ENCODE measurements at places on chromosomes 11 and 22.

GRCh38 chr11:131908316-131908715 lies 537.9 kb downstream of the NTM start:
- no peak for DNase-seq

GRCh38 chr11:7281079-7281478 lies 29.4 kb downstream of the SYT9 start:
- no peak for DNase-seq

DNA sequence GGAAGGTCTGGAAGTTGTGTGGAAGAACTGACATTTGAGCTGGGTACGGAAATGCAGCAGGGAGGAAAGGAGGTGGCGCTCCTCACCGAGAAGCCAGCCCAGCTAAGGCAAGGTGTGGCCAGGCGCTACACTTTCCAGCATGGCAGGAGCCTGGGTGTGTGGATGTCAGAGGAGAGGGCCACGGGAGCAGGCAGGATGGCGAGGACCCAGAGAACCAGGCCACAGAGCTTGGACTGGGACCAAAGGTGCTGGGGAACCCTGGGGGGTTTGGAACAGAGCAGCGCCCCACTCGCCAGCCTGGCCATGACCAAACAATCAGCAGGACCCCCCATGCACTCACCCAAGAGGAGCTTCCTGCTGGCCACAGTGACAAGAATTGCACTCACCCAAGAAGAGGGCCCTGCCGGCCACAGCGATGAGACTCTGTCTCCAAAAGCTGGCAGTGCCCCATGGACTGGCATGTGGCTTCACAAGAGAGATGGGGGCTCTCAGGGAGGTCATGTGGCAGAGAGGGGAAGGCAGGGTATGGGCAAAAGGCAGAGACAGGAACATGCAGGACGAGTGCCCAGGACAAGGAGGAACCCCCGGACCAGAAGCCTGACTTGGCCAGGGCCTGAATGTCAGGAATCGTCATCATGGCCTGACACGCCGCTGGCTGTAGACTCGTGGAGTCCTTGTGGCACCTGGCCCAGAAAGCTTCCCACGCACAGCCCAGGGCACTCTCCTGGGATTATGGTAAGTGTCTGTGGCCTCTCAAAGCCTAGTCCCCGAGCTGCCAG lies 45.4 kb downstream of the IGF2 start:
- DNase-seq = peak; percentile 66

GRCh38 chr11:84256618-84257017 lies 970.5 kb upstream of the CCDC90B start:
- no peak for DNase-seq

- peak; percentile 79 for DNase-seq
Observed at GRCh38 chr11:71080239-71081097, 171.9 kb downstream of the SHANK2 start.

- DNase-seq = no peak
Observed at GRCh38 chr11:7689239-7689638, 15.9 kb upstream of the CYB5R2 start.

GRCh38 chr11:8221046-8221723 lies 42.5 kb downstream of the LMO1 start:
- peak; percentile 2 for DNase-seq

DNA sequence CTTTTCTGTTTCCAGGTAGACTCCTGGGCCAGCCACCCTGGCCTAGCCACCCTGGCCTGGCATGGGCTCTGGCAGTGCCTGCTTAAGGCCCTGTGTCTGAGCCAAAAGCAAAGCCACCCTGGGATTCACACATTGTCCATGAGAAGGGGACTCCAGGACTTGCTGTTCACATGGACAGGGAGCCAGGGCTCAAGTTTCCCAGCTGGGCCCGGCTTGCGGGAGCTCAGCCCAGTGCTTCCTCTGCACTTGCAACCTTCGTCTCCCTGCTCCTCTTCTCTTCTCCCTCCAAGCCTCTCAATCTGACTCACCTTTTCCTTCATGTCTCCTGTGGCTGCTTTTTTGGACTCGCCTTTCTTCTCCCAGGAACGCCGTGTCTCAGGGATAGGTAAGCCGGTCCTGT lies 130.3 kb downstream of the MICAL2 start:
- DNase-seq = no peak

DNA sequence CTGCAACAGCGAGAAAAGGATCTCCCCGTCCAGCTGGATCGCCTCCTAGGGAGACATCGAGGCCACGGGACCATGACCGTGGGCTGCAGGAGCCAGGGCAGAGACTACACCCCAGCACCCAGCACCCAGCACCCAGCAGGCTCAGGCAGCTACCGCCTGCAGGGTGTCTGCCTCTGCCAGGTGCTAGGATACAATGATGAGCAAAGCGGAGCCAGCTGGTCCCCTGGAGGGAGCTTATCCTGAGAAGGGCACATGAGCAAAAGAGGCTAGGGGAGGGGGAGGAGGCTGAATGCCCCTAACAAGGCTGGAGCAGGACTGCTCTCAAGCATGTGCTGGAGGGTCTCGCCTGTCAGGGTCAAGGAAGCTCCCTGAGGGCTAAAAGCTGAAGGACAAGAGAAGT lies 4.8 kb upstream of the CASTOR1 start:
- no peak for DNase-seq

GRCh38 chr22:23898006-23898974 lies 4.1 kb downstream of the MIF start:
- DNase-seq = no peak

- DNase-seq = peak; percentile 54
Observed at GRCh38 chr11:11403763-11404725, 51.0 kb upstream of the CSNK2A3 start.

GRCh38 chr11:86941871-86942599 lies 13.2 kb downstream of the FZD4 start:
- DNase-seq = no peak

GRCh38 chr11:8217926-8218325 lies 45.8 kb downstream of the LMO1 start:
- no peak for DNase-seq

- peak; percentile 67 for DNase-seq
Observed at GRCh38 chr22:19407649-19408606, 23.6 kb downstream of the HIRA start.

DNA sequence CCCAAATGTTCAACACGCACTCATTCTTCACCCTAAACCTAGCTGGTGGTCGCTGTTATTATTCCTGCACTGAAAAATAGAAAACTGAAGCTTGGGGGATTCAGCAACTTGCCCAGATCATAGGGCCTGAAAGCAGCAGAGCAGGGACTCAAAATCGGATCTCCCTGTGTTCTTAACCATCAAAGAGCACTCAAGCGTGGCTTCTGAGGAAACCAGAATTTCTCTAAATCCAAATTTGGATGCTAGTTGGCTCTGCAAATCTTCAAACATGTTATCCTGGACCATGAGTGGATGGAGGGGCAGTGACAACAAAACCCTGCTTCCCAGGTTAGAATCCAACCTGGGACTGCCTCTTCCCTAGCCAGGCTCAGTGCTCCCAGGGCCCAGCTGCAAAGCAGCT lies 11.6 kb upstream of the ARAP1 start:
- no peak for DNase-seq

- peak; percentile 47 for DNase-seq
Observed at GRCh38 chr11:118928870-118929500, 3.3 kb upstream of the BCL9L start.

DNA sequence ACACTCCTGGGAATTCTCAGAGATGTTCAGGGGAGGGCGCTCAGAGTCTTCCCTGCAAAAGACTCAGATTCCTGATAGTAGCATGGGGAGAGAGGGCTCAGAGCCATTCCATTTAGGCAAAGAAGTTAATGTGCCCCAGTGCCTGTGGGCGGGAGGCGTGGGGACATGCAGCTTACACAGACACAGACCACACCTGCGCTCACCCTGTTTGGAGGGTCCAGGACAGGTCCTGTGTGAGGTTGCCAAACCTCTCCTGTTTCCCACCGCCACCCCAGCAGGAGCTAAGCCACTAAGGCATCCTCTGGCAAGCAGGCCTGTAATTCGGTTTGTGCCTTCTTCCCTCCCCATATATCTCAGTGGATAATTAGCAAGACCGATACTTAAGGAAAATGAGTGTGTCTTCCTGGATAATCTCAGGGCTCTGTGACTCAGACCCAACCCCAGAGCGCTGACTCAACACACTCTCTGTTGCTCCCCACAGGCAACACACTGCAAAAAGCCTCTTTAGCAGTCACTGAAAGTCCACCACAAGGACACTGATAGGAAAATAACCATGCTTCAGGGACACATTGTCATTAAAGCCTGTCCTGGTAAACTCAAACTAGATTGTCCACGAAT lies 118.9 kb upstream of the LMO1 start:
- DNase-seq = peak; percentile 54

DNA sequence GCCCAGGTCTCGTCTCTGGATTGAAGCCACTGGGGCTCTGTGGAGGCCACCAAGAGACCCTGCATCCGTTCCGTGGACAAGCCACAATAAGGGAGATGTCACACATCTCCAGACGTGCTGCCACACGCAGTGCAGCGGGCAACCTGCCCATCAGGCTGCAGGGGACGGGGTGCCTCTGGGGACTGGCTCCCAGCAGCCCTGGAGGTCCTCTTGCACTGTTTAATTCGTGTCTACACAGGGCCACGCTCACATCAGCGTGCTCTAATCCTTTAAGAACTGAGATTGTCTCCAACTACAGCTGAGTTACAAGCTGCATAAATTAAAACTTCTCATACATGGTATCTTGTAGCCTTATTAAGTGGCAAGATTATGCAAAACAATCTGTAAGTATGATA lies 1232.2 kb downstream of the BRD1 start:
- no peak for DNase-seq

DNA sequence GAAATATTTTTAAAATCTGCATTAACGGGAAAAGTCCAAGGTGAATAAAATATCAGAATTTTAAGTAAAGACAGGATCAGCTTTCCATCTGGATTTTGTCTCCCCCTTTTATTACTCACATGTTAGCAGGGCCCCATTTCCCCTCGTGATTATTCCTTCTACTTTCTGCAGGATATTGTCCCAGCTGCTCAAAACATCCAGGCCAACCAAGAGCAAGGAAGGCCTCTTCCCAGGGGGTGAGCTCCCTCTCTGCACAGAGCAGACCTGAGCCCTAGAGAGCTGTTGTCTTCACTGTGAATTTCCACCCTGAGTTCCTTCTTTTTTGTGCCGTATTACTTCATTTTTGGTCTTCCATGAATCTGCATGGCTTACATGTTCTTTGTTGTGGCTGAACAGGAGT lies 3.7 kb upstream of the TMPRSS13 start:
- no peak for DNase-seq

DNA sequence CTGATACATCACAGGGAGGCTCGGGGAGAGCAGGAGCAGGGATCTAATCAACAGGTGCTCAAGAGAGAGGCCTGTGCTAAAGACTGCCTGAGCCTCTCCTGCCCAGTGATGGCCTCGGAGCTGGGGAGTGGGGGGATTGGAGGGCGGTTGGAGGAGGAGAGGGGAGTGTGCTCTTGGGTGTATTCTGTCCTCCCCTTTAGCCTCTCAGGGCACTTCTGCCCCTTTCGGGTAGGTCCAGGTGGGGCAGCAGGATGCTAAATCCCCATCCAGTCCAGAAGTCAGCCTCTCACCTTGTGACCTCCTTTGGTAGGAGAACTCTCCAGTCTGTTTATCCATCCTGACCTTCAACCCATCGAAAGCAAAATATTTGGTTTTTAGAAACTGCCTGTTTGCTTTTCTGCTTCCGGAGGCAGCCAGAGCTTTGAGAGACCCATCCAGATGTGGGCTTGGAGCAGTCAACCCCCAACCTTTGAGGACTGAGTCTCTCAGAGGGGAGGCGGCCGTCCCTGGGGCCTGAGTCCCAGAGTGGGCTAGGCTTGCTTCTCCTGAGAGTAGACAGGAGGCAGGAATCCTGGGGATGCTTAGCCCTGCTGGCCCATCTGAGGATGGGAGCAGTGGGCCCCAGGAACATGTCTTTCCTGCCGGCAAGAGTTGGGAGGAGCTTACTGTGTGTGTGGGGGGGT lies 105.2 kb upstream of the SYT13 start:
- no peak for DNase-seq

All from fibroblast of mammary gland (primary cell).